ENCODE measurements at places on chromosomes 11 and 22.

DNA sequence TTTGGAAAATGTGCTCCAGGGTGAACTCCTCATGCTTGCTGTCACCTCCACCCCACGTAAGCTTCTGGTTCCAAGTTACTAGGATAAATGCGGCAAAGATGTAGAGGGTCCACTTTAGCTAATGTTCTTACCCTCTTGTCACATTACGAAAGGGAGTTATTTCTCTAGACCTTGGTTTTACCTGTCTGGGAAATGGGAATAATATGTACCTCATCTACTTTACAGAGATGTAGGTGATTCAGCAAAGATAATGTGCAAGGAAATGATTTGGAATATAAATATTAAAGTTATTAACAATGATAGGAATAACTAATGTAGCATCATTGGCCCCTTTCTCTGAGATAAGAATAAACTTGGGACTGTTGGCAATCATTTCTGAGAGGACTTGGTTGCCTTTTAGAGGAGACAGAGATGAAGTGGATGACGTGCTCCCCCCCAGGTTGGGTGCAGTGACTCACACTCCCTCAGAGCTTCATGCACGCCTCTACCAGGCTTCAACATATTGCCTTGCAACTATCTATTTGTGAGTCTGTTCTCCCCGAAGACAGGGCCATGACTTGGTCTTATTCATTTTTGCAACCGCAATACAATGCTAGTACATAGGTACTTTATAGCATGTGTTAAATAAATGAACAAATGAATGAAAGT lies 97.1 kb downstream of the ME3 start:
- no peak overlapping the region for H3K4me3 ChIP-seq
- ATAC-seq, result no peak
- H3K27ac ChIP-seq, result no peak overlapping the region

- ATAC-seq, result no peak
- H3K4me3 ChIP-seq, result no peak overlapping the region
- H3K4me1 ChIP-seq, result peaks cover 10% of the 10 kb centered on the region
- H3K27ac ChIP-seq, result peak overlapping the region; percentile 24
- H3K27me3 ChIP-seq, result no peaks in the 10 kb centered on the region
Observed at GRCh38 chr22:35435201-35435740, 35.3 kb downstream of the MCM5 start.

GRCh38 chr11:48123934-48124755 lies 92.5 kb upstream of the OR4B1 start:
- no peak overlapping the region for H3K4me3 ChIP-seq
- no peaks in the 10 kb centered on the region for H3K27me3 ChIP-seq
- peaks cover 12% of the 10 kb centered on the region for H3K4me1 ChIP-seq
- no peak for ATAC-seq
- H3K36me3 ChIP-seq, result peaks cover 58% of the 10 kb centered on the region
- H3K27ac ChIP-seq, result peak overlapping the region; percentile 69

DNA sequence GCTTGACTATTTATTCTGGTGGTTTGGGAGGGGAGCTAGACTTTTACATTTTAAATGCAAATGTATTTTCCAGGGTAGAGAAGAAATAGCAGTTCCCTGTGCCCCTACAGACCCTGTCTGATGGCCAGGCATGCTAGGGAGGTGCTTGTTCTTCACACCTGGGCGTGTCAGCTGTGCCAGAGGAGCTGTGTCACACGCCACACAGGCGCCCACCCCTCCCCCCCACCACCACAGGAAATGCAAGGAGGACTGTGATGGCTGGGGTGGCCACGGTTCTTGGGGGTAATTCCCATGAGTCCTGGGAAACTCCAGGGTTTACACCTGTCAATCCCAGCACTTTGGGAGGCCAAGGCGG lies 82.2 kb downstream of the FLI1 start:
- H3K4me1 ChIP-seq, result peaks cover 44% of the 10 kb centered on the region
- peak overlapping the region; percentile 73 for H3K27ac ChIP-seq
- no peak for ATAC-seq

- no peak overlapping the region for H3K4me3 ChIP-seq
- no peaks in the 10 kb centered on the region for H3K36me3 ChIP-seq
- peaks cover 65% of the 10 kb centered on the region for H3K27me3 ChIP-seq
- no peak overlapping the region for H3K27ac ChIP-seq
Observed at GRCh38 chr11:46337626-46338345, 9.5 kb upstream of the DGKZ start.

DNA sequence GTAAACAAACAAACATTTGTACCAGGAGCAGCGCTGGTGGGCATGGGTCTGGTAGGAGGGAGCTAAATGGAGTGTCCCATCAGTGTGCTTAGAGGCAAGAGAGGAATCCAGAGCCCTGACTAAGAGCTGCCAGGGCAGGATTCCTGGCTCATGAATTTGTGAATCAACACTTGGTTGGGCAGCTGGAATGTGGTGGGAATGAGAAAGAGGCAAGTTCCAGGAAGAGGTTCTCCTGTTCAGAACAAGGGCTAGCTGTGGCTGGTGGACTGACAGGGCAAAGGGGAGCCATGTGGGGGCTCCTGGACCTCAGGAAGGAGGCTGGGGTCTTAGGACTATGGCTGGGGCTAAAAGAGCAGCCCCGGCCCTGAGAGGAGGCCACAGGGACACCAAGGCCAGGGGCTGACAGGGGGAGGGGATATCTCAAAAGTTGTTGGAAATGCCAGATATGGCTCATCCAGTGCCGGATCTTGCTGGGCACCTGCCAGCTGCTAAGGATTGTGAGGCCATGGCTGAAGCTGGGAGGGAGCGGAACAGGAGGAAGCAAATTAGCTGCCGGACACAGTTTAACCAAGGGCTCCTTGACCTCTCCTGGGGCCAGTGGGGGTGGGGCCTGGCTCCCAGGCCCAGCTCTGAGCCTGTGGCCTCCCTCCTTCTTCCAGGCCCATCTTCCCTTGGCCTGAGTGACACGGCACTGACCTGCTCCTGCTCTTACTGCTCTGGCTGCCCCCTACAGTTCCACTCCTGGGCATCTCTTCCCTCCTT lies 14.6 kb upstream of the P2RY6 start:
- H3K27ac ChIP-seq, result peak overlapping the region; percentile 17
- no peaks in the 10 kb centered on the region for H3K4me1 ChIP-seq
- H3K4me3 ChIP-seq, result no peak overlapping the region
- H3K36me3 ChIP-seq, result no peaks in the 10 kb centered on the region
- peaks cover 4% of the 10 kb centered on the region for H3K27me3 ChIP-seq
- ATAC-seq, result peak; percentile 8

- no peak overlapping the region for H3K4me3 ChIP-seq
- peaks cover 84% of the 10 kb centered on the region for H3K36me3 ChIP-seq
- H3K27ac ChIP-seq, result no peak overlapping the region
- H3K27me3 ChIP-seq, result no peaks in the 10 kb centered on the region
Observed at GRCh38 chr11:71437879-71438278, 10.3 kb downstream of the DHCR7 start.

DNA sequence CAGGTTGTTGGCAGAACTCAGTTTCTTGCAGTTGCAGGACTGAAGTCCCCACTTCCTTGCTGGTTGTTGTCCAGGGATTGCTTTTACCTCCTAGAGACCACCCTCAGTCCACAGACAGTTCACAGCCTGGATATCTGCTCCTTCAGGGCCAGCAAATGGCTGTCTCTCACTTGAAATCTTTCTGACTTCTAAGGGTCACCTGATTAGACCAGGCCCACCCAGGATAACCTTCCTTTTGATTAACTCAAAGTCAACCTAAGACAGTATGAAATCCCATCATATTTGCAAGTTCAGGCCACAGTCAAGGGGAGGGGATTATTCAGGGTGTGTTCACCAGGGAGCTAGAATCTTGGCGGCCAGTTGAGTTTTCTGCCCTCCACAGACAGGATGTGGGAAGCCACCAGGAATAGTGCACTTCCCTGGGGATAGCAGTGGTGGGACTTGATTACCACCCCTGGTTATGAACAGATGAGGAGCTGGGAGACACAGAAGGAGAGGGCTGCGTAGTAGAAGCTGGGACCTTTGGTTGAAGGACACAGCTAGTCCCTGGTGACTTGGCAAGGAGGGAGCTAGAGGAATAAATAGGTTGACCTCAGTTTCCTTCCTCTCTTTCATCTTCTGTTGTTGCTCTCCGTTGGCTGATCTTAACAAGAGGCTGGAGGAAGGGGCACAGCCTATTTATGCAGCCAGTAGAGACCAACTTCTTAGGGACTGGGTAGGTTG lies 33.4 kb downstream of the MIAT start:
- peaks cover 36% of the 10 kb centered on the region for H3K4me1 ChIP-seq
- no peak overlapping the region for H3K4me3 ChIP-seq
- H3K36me3 ChIP-seq, result peaks cover 48% of the 10 kb centered on the region
- no peak overlapping the region for H3K27ac ChIP-seq

DNA sequence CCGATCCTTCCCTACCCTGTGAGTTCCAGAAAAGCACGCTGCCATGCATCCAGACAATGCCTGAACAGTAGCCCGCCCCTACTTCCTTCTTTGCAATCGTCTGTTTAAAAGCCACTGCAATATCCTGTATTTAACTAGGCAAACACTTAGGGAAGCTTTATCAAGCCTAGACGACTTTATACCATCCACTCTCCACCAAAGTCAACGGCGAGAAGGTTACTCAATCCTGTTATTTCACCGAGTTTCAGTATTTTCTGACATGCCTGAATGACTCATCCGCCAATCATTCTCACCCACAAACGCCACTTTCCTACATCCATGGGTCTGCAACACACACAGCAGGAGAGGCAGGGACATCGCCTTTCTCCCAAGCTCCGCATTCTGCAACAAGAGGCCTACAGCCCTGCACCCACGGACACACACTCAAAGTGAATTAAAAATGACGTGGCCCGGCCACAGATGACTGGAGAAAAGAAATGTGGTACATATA lies 9.3 kb downstream of the CELSR1 start:
- H3K27me3 ChIP-seq, result peaks cover 49% of the 10 kb centered on the region
- ATAC-seq, result no peak
- peaks cover 9% of the 10 kb centered on the region for H3K4me1 ChIP-seq
- no peak overlapping the region for H3K4me3 ChIP-seq
- no peaks in the 10 kb centered on the region for H3K36me3 ChIP-seq

DNA sequence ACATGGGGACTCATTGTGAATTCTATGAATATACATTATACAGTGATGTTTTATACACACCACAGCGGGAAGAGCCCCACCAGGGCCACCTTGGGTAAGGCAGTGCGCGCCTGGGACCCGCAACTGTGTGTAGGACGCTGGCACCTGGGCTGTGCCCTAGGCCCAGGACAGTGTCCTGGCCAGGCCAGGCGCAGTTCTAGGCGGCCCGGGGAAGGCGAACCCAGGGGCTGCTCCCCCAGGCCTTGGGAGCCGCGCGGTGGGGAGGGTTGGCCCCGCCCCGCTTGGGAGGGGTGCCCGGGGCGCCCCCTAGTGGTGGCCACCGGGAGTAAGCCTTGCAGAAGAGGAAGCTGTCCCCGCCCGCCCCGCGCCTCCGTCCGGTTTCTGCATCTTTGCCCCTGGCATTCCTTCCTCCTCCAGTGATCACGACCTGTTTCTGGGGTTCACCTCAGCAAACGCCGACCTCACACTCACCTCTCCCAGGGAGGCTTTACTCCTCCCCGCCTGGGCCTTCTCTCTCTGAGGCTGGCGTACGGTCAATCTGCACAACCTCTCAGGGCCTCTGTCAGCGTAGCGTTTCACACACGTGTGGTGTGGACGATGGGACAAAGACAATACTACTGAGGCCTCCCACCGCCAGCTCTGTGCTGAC lies 9.5 kb upstream of the EHD1 start:
- no peaks in the 10 kb centered on the region for H3K27me3 ChIP-seq
- H3K27ac ChIP-seq, result peak overlapping the region; percentile 82
- peak; percentile 92 for ATAC-seq

DNA sequence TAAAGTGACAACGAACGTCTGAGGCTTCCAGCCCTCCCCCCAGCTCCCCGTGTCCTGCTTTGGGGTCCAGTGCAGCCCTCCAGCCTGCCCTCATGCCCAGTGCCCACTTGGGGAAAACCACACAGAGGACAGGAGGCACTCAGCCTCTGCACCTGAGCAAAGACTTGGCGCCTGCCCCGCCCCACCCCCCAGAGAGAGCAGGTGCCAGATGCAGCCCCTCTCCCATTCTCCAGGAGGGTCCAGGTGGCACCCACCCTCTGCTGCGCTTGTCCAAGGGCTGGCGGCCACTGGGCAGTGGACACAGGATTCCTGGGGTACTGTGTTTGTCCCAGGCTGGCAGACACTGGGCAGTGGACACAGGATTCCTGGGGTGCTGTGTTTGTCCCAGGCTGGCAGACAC lies 15.7 kb downstream of the RNH1 start:
- H3K4me3 ChIP-seq, result no peak overlapping the region
- peaks cover 21% of the 10 kb centered on the region for H3K4me1 ChIP-seq
- no peaks in the 10 kb centered on the region for H3K27me3 ChIP-seq
- H3K27ac ChIP-seq, result no peak overlapping the region

DNA sequence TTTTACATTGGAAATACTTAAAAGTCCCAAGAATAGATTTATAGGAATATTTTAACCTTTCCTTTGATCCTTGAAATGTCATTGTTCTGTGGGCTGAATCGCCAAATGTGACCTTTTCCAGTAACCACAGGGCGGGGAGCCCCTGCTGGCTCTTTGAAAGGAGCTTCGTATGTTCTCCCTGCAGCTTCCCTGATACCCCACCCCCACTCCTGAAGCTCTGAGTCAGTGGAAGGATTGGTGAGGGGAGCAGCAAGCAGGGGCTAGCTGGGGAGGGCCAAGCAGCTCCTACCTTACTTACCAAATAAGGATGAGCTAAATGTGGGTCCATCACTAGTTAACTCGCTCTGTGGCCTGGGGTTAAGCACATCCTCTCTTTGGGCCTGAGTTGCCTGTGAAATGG lies 87.7 kb downstream of the CHST1 start:
- ATAC-seq, result no peak
- H3K27ac ChIP-seq, result no peak overlapping the region
- H3K4me1 ChIP-seq, result no peaks in the 10 kb centered on the region
- H3K36me3 ChIP-seq, result no peaks in the 10 kb centered on the region
- H3K4me3 ChIP-seq, result no peak overlapping the region

Measured in stimulated activated memory B cell treated with anti-CD40 and anti-IgM and Interleukin-4, amounts not matched to agents 10 μg/mL and 1 μg/mL and 100 μg/mL, for 72 hours (primary cell).